Spinal cord (tissue), 10 donors: ENCODE measurements at places on chromosomes 3 and 15. TPM values are rescaled to one million over a fixed set of nuclear protein-coding genes. Genes with fewer than 3 reads are reported as not detected.

DNA sequence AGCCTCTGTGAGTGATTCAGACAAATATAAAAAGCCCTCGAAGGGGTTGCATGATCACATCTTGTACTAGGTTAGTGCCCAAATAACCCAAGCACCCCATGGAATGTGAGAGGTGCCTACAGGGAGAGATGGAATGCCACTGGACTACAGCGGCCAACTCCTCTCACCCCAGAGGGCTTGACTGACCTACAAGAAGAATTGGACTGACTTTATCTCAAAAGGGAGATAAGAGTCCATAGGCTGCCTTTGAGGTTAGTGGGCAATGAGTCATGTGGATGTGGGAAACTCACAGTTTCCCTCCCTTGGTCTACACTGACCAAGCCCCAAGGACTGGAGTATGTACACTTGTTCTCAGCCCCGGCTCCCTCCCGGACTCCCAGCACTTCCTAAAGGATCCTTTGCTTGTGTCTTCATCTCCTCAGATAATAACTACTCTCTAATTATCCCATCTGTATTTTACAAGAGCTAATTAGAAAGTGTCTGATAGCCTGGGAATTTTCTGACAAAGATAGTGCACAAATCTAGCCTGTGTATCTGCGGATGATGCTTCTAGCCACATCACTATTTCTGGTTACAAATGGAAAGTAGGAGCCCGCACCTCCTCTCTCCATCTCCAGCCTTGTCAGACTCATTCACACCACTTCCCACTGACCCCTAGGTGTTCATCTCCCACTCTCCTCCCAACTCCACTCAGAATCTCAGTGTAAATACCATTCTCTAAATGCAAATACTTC, 547.8 kb upstream of the TBL1XR1 start:
- no peak for DNase-seq

DNA sequence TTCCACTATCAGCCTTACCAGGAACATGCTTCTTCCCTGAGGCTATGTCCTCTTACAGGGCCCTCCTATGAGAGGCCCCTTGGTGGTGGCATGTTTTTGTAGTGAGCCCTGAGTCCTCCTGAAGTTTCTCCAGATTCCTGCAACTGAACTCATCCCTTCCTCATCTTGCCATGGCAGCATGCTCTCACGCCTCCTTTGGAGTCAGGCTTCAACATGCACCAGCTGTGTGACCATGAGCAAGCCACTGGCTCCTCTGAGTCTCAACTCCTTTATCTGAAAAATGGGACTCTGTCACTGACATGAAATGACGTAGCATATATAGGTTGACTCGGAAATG, 216.3 kb upstream of the TLE3 start:
- no peak for DNase-seq

DNA sequence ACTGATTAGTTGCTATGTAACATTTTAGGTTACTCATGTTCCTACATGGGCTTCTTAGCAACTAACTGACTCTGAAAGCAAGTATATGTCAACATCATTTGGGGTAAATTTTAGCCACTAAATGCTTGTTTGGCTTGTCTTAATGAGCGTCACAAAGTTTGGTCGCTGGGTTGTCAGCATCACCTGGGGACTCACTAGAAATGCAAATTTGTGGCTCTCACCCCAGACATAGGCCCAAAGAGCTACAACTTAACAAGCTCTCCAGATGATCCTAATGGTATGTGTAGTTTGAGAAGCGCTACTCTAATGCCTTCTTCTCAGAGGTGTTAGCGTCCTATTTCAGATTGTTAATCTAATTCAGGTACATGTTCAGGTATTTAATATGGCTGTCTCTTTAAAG, 32.7 kb upstream of the CPOX start:
- DNase-seq = no peak

DNA sequence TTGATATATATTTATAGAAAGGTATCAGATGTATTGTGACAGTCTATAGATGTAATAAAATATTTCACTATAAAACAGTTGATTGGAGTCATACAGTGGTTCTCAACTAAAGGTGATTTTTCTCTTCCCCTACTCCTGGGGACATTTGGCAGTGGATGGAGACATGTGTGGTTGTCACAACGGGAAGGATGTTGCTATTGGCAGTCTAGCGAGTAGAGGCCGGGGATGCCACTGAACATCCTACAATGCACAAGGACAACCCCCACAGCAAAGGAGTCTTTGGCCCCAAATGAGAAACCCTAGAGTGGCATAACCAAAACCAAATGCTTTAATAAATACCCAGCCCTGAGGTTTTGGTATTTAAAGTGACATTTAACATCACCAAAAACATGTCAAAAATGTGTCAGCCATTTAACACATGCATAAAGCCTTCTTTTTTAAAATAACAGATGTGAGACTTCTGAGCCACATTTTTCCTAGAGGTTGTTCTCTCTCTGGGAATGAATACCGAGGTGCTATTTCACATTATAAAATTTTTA, 367.5 kb downstream of the PTPRG start:
- DNase-seq = no peak

DNA sequence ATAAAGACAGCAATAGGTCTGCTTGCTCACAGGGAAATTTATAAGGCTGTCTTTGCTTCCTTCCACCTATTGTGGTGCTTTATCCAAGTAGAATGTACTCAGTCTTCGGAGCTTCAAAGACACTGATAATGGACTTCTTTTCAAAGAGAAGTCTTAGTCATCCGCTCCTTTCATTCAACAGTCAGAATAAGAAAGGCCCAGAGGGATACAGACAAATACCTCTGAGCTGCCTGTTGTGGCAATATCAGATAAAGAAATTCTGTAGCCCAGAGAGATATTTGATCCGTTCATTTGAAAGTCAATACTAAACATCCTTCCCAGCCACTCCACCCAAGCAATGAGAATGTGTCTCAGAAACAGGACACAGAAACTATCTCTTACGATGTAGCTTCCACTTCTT, 110.0 kb downstream of the FHIT start:
- DNase-seq = no peak

- no peak for DNase-seq
Observed at GRCh38 chr15:34059476-34059875, 20.5 kb upstream of the AVEN start.

DNA sequence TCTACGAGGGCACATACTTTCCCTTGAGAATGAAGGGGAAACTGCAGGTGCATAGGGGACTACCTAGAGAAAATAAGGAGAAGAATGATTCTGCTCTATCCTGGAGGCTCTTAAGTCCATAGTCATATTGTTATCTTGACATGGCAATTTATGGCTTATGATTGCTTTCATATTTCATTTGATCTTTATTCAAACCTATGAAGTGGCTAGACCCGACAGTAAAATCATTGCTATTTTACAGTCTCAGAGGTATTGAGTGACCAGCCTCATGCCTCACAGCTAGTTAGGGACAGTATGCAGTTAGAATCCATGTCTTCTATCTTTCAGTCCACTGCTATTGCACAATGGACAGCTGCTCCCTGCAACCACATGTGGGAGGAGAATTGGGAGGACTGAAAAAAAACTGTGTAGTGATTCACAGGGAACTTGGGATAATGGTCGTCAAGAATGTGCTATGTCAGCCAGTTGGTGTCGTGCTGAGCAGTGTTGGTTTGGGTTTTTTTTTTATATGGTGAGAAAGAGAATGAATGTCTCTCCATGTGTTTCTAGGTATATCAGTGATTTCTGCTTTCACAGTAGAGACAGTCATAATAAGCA, 63.2 kb upstream of the SPPL2A start:
- no peak for DNase-seq

- no peak for DNase-seq
Observed at GRCh38 chr3:30352410-30353318, 253.7 kb upstream of the TGFBR2 start.

Gene IQCF6
- not detected for polyA plus RNA-seq

Gene TERC
- 0.90 TPM for polyA plus RNA-seq

Gene APH1B
- polyA plus RNA-seq = 17.9 TPM
